ENCODE measurements at places on chromosomes 4 and X.
A peak's percentile ranks its signal among the peaks of the same experiment; 100 is the strongest.

GRCh38 chrX:84469226-84469625 lies 33.0 kb downstream of the HDX start:
- DNase-seq = no peak

DNA sequence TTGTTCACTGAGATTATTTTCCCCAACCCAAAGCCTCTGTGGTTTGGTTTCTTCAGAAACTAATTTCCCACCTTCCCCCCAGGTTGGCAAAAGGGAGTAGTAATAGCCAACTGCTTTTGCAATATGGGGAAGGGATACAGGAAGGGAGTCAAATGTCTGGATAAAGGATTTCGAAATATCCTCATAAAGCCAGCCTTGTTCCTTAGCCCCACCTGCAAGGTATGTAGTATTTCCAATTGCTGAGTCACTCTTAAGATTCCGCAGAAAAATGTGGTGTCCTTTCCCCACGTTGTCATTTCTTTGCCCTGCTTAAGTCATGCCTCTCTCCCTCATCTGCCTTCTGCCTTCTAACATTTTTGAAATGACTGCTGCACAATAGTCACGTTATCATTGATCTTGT lies 138.8 kb upstream of the DCAF8L1 start:
- no peak for DNase-seq

GRCh38 chr4:108559911-108560310 lies 60.5 kb upstream of the RPL34 start:
- DNase-seq = no peak

- peak; percentile 37 for DNase-seq
Measured at GRCh38 chr4:53309321-53310040, 56.4 kb downstream of the SCFD2 start.

DNA sequence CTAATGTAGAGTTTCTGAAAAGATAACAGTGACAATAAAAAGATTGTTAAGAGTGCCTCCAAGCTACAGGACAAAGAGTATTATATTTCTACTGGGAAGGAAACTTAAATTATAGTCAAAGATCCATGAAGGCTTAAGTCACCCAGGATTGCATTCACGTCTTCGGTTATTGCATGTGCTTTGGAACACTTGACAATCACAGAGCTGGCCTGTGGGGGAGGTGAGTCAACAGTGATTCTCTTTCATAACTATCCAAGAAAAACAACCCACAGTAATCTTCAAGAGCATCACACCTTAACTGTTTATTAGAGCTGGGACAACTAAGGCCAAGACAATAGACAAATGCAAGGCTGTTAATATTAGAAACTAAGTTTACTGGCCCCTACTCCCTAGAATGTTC lies 40.3 kb downstream of the PDGFC start:
- peak; percentile 85 for DNase-seq

GRCh38 chr4:110032603-110033002 lies 119.9 kb downstream of the EGF start:
- DNase-seq = no peak

GRCh38 chr4:38715050-38715449 lies 51.1 kb downstream of the KLF3 start:
- DNase-seq = peak; percentile 34

- DNase-seq = peak; percentile 66
Measured at GRCh38 chrX:103254921-103255493, at the start of gene TCEAL8. TSS of gene TCEAL8 (minus strand) at chrX:103255155. CDS start at chrX:103253979, 1,176 bp downstream.

DNA sequence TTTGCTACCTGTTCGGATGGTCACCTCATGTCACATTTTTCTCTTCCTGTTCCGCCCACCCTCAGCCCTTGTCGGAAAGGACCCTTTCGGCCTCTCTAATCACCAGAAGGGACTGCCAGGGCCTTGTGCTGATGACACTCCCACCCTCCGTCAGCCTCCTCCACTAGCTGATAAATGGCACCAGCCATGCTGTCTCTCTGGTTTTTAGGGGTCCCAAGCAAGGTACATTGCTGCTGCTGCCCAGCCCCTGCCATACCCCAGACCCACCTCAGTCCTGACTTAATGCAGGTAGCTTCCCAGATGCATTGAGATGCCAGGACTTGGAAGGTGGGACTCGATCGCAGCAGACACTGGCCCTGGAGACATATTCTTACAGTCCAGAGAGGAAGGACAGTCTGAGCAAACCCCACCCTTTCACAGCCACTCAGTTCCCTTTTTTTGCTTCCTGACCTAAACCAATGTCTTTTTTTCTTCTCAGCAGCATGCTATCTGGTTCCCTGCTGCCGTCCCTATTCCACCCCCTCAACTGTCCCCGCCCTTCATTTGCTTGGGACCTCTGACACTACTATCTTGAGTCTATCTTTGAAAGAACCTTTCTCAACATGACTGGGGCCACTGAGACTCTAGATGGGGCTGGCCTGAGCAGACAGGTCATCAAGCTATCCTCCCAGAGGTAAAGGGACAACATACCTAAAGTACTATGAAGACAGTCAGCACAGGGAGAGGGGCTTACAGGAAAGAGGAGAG lies at the start of gene BTK:
BTK (minus strand) TSS at position 397 of the 747 bp plus-strand sequence. CDS start 10,907 bp downstream, outside the sequence.
- DNase-seq = no peak

GRCh38 chr4:136909626-136910025 lies 622.7 kb downstream of the PCDH18 start:
- DNase-seq = no peak

DNA sequence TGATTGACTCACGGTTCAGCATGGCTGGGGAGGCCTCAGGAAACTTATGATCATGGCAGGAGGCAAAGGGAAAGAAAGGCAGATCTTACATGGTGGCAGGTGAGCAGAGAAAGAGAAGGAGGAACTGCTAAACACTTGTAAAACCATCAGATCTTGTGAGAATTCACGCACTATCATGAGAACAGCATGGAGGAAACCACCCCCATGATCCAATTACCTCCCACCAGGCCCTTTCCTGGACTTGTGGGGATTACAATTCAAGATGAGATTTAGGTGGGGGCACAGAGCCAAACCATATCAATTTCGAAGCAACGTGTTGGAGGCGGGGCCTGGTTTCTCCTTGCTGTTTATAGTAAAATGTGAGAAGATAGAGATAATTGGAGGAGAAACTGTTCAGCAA lies 167.4 kb downstream of the GABRB1 start:
- no peak for DNase-seq

DNA sequence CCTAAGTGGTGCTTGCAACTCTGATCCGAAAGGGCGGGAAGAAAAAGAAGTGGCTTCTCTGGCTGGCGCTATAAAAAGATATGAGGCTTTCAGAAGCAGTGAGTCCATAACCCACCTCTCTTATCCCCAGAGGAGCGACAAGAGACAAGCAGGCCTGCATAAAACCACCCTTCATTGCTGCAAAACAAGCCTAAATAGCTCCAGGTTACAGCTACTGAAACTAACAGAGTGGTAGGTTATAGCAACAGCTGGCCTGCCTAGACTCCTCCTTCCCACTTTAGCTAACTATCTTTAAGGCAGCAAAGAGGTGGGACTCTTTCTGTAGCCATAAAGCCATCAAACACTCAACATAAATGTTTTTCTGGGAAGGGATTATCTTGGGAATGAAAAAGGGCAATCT lies 245.0 kb upstream of the GPR101 start:
- no peak for DNase-seq

DNA sequence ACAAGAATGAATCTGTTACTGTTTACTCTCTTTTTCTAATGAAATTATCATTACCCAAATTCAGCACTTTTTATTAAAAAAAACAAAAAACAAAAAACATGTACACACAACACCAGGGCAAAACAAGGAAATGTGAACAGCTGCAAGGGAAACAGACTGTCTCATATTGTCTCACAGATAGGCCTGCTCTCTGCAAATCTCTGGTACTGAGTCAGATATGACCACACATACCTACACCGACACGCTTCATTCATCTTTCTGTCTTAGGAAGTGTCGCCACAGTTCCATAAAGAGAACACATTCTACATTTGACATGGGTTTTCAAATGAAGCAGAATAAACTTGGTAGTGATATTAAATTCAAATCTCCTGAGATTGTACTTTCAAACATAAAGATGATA lies 92.2 kb upstream of the GPR34 start:
- DNase-seq = no peak

GRCh38 chr4:72136429-72136828 lies 104.6 kb downstream of the NPFFR2 start:
- DNase-seq = no peak

GRCh38 chr4:69025999-69026387 lies 70.3 kb upstream of the UGT2B7 start:
- DNase-seq = no peak

GRCh38 chr4:76078033-76078613 lies 3.6 kb downstream of the ART3 start:
- peak; percentile 5 for DNase-seq

- peak; percentile 16 for DNase-seq
Measured at GRCh38 chr4:118154649-118155048, 120.4 kb downstream of the NDST3 start.

DNA sequence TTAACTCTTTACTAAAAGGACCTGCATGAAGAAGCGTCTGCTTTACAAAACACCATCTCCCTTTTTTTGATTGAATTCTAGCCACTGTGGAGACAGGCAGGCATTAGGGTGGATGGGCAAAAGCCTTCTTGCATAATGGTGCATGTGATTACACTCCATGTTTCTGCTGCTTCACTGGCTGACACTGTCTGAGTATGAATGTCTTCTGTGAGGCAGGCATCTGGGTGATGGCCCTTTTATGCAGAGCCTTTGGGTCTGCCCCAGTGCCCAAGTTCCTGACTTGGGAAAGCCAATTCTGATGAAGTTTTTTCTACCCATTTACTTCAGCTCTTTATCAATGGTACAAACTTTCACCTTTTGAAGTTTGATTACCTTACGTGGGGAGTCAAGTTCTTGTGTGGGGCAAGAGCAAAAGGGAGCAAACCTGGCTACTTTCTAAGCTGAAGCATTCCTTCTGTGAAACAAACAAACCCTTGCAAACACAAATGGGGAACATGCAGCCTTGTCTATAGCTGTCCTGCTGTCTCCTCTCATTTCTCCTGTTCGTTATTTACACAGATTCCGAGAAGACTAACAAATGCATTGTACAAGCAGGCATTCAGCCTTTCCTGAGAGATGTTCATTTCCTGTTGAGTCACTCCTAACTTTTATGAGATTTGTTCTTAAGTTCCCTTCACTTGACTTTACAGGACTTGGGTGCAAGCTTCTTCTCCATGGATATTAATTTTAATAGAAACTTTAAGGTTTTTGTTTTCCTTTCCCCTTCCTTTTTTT lies 301.9 kb downstream of the TLL1 start:
- DNase-seq = no peak

GRCh38 chrX:23202326-23202725 lies 132.3 kb upstream of the PTCHD1 start:
- DNase-seq = no peak

- DNase-seq = no peak
Measured at GRCh38 chr4:35138449-35138848, 1105.9 kb downstream of the ARAP2 start.

- no peak for DNase-seq
Measured at GRCh38 chrX:125203365-125203736, 116.3 kb upstream of the TEX13C start.

GRCh38 chrX:155745792-155746191 lies 133.0 kb upstream of the TMLHE start:
- no peak for DNase-seq

DNA sequence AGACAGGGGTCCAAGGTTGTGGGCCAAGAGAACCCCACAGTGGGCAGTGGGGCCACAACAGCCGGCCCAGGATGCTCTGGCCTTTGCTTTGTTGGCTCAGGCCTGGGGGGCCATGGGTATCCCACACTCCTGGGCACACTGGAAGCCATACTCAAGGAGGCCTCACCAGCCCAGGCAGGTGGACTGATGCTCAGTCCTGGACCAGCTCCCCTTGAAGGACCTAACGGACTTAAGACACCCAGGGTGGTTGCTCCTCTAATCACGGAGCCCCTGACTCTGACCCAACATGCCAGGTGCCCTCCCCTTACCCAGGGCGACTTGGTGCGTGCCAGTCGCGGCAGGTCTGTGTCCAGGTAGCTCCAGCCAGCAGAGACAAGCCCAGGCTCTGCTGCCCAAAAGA lies 50.8 kb downstream of the ZFYVE28 start:
- no peak for DNase-seq

- DNase-seq = no peak
Measured at GRCh38 chrX:37409278-37409677, 60.1 kb downstream of the PRRG1 start.

DNA sequence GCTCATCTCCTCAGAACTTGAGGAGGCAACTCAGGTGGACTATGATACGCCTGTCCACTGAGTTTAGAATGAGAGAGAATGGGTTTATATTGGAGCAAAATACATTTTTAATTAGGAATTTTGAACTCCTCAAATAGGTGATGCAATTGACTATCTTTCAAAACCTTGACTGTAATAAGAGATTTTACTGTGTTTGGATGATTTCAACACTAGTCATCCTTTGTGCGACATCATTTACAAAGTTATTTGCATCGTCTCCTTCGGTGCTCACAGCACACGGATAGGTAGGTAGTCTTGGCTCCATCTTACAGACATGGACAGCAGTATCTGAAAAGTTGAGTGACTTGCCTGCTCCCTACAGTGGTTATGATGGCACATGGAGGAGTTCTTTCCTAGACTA lies 67.0 kb downstream of the AASDH start:
- DNase-seq = no peak

GRCh38 chr4:145605941-145606340 lies 13.2 kb upstream of the MMAA start:
- DNase-seq = no peak

Data from fibroblast of gingiva (primary cell).